Stimulated activated CD4-positive, alpha-beta T cell treated with anti-CD3 and anti-CD28 coated beads, Interleukin-12 subunit alpha, Interleukin-12 subunit beta, amount 100 ng/mL, for 24 hours (primary cell): ENCODE measurements at places on chromosomes 16 and 17.
A peak's percentile ranks its signal among the peaks of the same experiment; 100 is the strongest.

GRCh38 chr17:39562976-39563375 is 44.7 kb downstream of the NEUROD2 start:
- DNase-seq, result no peak

DNA sequence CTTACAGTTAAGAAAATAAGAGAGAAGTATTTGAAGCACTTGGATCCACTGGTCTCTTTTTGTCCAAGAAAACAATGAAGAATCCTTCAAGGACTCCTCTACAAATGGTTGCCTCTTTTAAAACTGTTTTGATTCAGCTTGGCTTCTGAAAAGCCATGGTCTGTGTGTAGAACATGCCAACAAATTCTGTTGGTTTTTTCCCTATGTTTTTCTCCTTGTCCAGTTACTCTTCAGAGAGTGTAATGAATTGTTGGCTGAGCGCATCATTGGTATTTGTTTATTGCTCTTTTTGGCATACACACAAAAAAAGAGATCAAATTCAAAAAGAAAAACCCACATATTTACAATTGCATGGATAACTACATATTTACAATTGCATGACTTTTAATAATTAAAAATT is at the start of gene ABCA10:
TSS of gene ABCA10 (minus strand) at position 249 of the 400 bp plus-strand sequence. CDS start 3,466 bp downstream, outside the sequence.
- no peak for DNase-seq

DNA sequence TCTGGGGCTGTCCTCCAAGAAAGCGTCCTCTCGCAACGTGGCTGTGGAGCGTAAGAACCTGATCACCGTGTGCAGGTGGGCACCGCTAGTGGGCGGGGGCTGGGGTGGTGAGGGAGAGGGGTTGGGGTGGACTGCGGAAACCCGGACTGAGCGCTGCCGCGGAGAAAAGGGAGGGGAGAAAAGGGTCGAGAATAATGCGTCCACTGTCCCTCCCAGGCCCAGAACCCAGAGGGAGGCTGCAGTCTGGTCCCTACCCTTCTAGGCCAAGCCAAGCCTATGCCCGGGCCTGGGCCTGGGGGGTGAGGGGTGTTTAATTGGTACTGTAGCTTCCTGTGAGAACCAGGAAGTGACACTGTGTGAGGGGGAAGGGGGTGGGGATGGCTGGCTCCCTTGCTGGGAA is 464 bp downstream of the RUNDC3A start:
- DNase-seq, result no peak

GRCh38 chr16:29729116-29729521 is 16.7 kb downstream of the C16orf54 start:
- DNase-seq, result no peak

DNA sequence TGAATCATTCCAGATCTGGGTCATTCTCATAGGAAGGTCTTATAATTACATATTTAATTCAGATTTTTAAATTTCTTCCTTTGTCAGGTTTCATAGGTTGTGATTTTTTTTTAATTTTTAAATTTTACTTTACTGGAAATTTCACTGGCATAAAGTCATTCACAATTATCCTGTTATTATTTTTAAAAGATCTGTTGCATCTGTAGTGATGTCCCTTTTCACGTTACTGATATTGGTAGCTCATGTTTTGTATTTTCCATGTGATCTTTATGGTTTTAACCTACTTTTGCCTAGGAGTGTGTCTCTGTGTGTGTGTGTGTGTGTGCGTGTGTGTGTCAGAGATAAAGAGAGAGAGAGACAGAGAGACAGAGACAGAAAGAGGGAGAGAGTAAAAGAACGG is 216.6 kb upstream of the KCNJ16 start:
- no peak for DNase-seq

- no peak for DNase-seq
These were observed 9.3 kb downstream of the ZCCHC14 start for GRCh38 chr16:87483481-87483880.

DNA sequence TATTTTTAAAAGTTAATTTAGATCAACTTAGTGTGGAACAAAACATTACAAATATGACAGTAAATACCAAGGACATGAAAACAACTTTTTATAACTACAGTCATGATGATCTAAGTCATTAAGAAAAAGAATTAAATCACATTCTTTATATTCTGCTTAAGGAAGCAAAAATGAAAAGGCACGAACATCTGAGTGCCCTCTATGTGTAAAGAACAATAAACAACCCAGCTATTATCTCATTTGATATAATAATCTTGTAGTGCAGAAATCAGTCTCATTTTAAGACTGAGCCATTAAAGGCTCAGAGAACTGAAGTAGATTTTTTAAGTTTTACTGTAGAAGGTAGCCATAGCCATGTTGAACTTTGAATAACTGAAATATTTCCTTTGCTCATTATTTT is 13.4 kb downstream of the MYO1D start:
- DNase-seq, result no peak

DNA sequence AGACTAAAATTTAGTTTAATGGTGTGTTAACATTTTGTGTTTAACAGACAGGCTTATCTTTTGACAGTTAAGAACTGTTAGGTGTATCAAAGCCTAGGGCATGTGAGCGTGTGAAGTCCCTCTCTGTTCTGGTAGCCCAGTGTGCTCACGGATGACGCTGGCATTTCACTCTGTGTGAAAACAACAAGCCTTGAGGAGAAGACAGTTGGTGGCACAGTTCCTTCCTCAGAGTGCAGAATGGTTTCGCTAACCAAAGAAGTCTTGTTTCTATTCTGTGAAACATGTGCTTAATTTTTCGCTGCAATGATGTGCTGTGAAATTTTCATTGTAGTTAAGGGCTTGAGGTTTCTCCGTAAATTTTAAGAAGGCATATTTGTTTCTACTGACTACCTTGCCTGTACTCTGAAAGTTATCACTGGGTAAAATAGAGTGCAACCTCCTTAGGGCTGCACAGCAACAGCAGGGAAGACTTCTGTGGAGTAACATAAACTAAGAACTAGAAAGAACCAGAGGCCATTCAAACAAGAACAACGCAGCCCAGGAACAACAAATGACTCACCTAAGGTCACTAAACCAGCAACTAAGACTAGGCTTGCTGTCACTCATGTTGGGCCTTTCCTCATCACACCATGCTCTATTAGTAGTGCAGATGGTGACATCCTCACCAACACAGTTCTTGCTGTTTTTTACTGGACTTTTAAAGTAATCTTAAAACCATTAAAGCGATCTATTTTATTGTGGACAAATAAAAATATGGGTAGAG is 33.4 kb downstream of the BRD7 start:
- no peak for DNase-seq

GRCh38 chr17:82890926-82891678 is 51.3 kb upstream of the ZNF750 start:
- no peak for DNase-seq

DNA sequence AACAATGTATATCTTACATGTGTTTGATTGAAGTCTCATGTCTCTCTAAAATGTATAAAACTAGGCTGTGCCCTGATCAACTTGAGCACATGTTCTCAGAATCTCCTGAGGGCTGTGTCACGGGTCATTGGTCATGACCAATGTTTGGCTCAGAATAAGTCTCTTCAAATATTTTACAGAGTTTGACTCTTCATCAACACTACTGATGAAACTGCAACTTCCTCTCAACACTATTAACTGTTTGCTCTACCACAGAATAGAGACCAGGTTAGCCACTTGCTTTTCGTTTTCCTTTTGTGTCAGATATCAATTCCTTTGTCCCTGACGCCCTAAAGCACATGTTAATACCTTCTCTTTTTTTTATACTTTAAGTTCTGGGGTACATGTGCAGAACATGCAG is 358.1 kb downstream of the CDH8 start:
- DNase-seq, result no peak

DNA sequence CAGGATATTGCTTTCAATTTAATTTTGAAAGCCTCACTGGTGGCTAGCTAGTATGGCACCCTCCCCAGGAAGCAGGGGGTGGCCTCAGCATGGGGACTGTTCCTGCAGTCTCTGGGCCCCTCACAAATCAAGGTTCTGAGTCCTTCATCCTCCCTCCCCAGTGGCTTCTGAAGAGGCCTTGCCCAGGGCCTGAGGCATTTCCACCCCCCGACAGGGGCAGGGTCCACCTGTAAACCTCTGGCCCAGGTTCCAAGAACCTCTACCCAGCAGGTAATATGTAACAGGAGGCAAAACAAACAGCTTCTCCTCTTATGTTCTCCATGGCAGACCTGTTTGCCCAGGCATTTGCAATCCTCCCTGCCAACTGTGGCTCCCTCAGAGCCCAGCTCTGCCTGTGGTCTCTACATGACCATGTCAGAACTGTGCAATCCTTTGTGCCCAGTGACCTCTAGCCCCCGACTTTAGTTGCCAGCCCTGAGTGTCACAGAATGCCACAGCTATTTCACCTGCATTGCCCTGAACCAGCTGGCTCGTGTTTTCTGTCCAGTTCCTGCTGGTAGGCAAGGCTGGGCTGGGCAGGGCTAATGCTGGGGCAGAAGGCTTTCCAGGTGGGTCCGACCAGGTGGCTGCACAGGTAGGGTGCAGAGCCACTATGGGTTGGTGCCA is 14.3 kb downstream of the ACSF2 start:
- DNase-seq, result no peak

DNA sequence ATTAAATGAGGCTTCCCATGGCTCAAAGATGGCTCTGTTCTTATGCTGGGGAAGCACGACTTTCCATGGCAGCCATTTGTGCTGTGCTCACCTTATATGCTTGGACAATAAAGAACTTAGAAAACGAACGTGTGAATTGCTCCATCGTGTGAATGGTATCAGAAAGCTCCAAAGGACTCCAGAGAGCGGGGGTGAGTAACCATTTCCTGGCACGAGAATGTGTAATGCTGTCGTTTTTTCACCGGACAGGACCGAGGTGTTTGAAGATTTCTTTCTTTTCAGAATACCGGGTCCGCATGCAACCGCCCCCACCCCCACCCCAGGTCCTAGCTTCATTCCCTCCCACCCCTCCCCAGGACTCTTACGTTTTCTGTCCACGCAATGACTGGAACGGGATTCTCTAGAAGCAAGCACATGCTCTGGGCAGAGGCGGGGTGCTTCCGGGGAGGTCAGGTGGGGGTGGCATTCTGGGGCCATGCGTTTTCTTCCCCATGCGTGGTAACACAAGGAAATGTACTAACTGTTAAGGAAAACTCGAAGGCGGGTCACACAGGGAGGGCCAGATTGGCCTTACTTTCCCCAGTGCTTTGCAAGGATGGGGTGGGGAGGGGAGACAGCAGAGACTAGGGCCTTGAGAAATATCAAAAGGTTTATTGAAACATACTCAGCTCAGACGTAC is 26.2 kb downstream of the GPRC5B start:
- DNase-seq, result no peak

- no peak for DNase-seq
These were observed 79.8 kb downstream of the ZDHHC7 start for GRCh38 chr16:84931506-84931905.

DNA sequence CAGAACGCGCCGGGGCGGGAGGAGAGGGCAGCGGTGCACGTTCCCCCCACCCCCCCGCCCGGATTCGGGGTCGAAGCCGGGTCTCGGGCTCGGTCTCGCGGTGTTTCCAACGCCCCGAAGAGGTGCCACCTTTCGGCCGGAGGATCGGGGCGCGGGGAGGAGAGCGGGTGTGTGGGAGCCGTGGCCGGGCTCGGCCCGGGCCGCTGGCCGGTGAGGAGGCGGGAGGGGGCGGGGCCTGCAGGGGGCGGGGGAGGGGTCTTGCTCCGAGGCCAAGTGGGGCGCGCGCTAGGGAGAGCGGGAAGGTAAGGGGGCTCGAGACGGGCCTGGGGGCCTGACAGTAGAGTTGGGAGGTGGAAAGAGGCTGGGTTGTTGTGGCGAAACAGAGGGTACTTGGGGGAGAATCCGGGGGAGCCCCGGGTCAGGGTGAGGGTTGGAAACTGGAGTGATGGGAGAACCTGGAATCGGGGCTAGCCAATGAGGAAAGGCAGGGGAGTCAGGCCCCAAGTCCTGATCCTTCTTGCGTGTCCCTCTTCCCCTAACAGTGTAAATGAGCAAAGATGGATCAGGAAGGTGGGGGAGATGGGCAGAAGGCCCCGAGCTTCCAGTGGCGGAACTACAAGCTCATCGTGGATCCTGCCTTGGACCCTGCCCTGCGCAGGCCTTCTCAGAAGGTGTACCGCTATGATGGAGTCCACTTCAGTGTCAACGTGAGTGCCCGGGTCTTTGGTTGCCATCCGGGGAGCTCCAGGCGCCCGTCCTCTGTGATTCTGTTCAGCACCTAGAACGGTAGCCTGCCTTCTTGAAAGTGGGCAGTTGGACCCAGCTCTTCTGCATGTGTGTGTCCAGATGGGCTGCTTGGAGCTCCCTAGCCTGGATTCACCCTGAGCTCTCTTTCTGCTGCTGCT is 873 bp downstream of the SETD1A start:
- no peak for DNase-seq

- DNase-seq, result peak; percentile 11
These were observed 18.0 kb downstream of the C17orf75 start for GRCh38 chr17:32323811-32324491.

GRCh38 chr17:35167666-35168065 is 20.0 kb downstream of the UNC45B start:
- no peak for DNase-seq

DNA sequence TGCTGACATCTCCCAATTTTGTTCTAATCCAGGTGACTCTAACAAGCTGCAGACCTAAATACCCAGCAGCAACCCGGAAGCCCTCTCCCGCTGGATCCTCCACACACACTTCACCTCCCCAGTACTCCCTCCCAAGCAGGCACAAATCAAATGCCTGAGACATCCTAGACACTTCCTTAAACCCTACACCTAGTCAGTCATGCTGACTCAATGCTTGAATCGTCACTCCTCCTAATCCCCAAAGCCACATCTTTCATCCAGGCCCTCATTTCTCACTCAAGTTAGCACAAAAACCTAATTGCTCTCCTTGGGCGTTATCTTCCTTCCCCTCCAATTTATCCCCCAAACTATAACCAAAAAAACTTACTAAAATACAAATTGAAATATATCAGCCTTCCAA is 32.7 kb downstream of the CMC2 start:
- no peak for DNase-seq

- no peak for DNase-seq
These were observed 44.9 kb upstream of the XYLT1 start for GRCh38 chr16:17515421-17516210.

- DNase-seq, result no peak
These were observed 19.8 kb upstream of the BAIAP2 start for GRCh38 chr17:81015136-81015535.

DNA sequence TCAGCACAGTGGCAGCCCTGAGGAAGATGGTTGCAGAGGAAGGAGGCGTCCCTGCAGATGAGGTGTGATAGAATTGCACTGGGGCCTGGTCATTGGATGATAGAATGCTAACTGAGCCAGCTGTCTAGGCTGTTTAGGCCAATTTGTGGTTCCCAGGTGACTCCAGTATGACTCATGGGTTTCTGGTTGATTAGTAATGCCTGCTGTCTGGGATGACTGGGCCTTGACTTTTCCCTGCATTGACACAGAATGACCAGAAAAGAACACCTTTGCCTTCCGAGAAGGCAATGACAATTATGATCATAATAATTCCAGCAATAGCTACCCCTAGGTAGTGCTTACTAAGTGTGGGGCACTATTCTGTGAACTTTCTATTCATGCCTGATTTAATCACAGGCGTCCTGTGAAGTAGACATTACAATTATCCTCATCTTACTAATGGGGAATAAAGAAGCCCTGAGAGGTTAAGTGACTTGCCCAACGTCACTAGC is 31.5 kb downstream of the USP43 start:
- no peak for DNase-seq

DNA sequence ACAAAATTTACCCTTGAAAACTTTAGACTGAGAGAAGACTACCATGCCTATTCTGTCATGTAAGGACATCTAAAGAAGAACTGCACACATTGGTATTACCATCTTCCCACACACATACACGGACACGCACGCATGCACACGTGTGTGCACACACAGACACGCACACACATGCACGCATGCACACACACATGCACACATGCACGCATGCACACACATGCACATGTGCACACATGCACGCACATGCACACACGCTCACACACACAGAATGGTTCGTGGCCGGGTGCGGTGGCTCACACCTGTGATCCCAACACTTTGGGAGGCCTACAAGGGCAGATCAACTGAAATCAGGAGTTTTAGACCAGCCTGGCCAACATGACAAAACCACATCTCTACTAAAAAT is 296.9 kb upstream of the HSBP1 start:
- DNase-seq, result no peak
